ENCODE measurements at places on chromosomes 5 and 9.

- DNase-seq: no peak
Measured at GRCh38 chr5:133523013-133523658, 89.2 kb downstream of the FSTL4 start.

- no peak for DNase-seq
Measured at GRCh38 chr5:81268521-81269196, 32.7 kb upstream of the ZCCHC9 start.

DNA sequence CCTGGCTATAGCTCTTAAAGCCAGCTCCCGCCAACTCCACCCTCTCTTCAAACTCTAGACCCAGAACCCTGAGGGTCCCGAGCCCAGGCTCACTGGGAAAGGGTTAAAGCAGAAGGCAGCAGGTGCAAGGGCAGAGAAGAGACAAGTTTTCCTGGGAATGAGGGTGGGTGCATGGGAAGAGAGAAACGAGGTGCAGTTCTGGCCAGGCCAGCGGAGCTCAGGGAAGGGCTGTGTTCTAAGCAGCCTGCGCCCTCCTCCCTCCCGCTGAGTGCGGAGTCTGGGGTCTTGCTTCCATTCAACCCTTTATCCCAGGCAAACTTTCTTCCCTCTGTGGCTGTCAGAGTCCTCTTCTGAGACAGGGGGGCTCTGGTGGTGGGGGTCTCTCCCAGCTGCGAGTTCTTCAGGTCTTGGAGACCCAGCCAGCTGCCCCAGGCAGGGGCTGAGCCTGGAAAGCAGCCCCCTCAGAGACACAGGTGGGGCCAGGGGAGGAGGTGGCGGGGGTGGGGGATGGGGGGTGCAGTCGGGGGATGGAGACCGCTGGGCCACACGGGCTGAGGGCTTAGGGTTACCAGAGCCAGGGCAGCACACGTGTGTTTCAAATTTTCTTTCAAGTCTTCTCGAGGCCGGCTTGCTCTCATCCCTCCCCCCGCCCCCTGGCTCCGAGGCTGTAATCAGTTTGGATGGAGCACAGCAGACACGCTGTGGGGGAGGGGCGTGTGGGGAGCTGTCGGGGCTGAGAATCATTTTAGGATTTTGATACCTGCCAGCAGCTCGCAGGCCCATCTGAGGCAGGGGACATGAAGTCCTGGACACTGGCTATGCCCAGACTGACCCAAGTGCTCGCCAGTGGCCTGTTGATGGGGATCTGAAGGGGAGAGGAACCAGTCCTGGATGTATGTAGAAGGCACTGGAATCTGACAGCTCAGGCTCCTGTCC is 169.6 kb upstream of the SMIM23 start:
- DNase-seq: no peak

GRCh38 chr5:30030101-30030500 is 1163.4 kb upstream of the CDH6 start:
- DNase-seq: no peak

GRCh38 chr5:109486200-109486804 is 76.5 kb upstream of the PJA2 start:
- no peak for DNase-seq

DNA sequence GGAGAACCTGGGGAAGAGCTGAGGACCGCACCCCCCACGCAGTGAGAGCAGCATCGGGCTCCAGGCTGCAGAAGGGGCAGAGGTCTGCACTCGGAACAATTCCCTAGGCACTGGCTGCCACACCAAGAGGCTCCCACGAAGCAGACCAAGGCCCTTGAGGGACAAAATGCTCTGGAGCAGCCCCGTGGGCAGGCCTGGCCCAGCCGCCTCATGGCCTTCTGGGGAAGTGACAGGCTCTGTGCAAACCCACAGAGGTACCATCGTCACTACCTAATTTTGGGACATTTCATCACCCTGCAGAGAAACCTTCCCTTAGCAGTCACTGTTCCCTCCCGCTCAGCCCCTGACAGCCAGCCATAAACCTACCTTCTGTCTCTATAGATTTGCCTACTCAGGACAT is 15.9 kb downstream of the FBXW5 start:
- DNase-seq: no peak

GRCh38 chr5:133839090-133839489 is 129.3 kb downstream of the C5orf15 start:
- no peak for DNase-seq

GRCh38 chr5:107464876-107465275 is 205.9 kb downstream of the EFNA5 start:
- DNase-seq: no peak

All from stimulated activated CD4-positive, alpha-beta T cell treated with anti-CD3 and anti-CD28 coated beads, Interleukin-1b, Interleukin-23, amount 100 ng/mL, for 24 hours (primary cell).